Stimulated activated CD4-positive, alpha-beta T cell treated with anti-CD3 and anti-CD28 coated beads, Interleukin-2, amount 100 ng/mL, for 24 hours (primary cell): ENCODE measurements at places on chromosomes 3 and 15.
A peak's percentile ranks its signal among the peaks of the same experiment; 100 is the strongest.

- DNase-seq, result no peak
Observed at GRCh38 chr3:182470187-182470586, 323.1 kb upstream of the ATP11B start.

- DNase-seq, result peak; percentile 71
Observed at GRCh38 chr15:38699633-38700230, 135.1 kb upstream of the RASGRP1 start.

GRCh38 chr3:157059661-157060060 is 100.3 kb downstream of the CCNL1 start:
- DNase-seq, result no peak

DNA sequence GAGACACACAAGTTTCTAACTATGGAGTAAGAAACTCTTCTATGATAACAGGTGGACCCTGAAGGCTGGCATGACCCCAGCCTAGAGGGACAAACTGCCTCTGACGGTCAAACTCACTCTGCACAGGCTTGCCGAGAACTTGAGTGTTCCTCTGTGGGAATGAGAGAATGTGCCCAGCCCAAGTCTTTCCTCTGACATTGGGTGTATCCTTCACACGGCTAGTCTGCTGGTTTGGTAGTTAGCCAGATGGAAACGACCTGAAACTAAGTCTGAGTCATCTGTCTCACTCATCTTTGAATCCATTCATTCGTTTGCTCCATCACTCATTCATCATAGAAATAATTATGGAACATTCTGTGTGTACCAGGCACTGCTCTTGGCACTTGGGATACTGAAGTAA is 198.4 kb downstream of the ATP10A start:
- DNase-seq, result no peak

GRCh38 chr15:83830381-83830780 is 176.5 kb downstream of the ADAMTSL3 start:
- DNase-seq, result no peak

- no peak for DNase-seq
Observed at GRCh38 chr3:138960417-138960852, 13.4 kb downstream of the FOXL2NB start.

DNA sequence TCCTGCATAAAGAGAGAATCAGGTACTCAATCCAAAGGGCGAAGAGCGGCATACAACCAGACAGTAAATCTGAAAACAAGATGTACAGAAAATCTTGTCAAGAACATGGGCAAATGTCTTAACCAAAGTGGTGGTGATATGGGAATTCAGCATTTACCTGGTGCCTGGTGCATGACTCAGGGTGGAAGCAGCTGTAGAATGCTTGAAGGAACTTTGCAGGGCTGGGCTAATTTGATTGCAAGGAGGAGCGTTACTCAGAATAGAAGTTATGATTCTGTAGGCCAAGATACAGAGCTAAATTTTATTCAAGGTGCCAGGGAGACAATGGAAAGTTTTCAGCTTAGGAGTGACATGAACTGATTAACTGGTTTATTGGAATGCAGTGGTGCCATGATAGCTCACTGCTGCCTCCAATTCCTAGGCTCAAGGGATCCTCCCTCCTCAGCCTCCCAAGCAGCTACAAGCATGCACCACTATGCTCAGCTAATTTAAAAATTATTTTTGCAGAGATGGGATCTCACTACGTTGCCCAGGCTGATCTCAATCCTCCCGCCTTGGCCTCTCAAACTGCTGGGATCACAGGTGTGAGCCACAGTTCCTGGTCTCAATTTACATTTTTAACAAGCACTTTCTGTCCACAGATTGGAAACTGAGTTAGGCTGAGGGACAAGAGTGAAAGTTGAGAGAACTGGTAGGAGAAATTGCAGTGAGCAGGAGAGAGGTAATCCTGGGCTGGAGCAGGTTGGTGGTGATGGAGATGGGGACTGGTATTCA is 91.5 kb upstream of the TBC1D5 start:
- DNase-seq, result no peak

DNA sequence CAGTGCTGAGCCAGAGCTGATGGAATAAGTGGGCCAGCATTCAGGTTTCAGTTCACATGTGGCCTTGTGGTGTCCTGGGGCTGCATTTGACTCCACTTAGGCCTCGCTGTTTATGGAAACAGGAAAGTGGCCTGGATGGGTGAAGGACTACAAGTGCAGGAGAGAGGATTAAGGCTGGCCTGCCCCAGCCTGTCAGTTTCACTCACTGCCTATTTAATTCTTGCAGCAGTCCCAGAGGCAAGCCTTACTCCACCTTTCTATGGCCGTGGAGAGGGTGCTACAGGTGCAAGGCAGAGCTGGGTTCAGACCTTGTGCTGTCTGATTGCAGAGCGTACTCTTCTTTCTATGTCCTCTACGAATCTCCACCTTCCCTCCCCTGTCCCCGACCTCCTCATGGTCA is 37.7 kb downstream of the ABHD17C start:
- DNase-seq, result no peak

DNA sequence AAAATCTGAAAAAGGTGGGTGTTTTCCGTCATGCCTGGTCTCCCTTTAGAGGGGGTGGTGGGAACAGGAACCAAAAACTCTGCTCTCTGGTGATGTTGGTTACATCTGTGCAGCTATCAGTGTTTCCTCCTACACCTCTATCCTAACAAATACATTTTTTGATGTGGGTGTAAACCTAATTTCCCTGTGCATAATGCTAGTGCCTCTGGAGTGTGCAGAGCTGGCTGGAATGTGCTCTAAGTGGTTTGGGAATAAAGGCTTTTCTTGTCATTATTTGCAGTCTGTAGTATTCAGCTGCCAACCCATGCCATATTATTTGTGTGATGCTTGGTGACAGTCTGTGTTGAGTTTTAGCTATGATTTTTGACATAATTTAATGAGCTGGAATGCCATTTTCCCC is 547.6 kb downstream of the NLGN1 start:
- DNase-seq, result no peak

DNA sequence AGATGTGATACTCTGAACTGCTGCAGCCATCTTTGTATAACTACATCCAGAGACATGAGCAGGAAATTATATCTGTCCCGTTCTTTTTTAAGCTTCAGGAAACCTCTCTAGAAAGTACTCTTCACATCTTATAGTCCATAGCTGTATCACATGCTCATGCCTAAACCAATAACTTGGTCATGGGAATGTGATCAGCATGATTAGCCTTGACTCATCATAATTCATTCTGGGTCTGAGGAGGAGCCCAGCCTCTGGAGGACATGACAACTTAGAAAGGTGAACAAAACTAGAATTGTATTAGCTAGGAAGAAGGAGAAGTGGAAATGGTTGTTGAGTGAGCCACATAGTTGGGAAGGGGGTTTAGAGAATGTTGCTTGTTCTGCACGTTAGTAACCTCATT is 12.9 kb downstream of the PPM1L start:
- no peak for DNase-seq

DNA sequence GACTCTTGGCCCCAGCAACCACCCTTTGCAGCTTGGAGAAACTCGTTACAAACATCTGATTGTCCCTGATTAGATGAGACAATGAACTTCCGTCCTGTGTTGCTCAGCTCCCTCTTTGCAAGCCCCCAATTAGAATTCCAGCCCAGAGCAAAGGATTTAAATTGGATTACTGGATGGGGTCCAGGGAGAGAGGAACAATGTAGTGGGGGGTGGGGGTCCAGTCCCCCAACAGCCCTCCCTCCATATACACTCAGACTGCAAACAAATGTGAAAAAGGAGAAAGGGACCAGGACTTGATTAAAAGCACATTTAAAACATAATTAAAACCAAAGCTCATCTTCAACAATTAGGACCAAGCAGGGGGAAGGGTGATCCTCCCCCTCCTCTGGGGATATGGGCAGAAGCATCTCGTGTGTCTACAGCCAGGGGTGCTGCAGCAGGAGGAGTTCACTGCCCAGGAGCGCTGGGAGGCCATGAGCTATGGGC is 71.7 kb upstream of the TMEM115 start:
- no peak for DNase-seq

GRCh38 chr15:29143909-29144635 is 125.5 kb downstream of the NSMCE3 start:
- no peak for DNase-seq

DNA sequence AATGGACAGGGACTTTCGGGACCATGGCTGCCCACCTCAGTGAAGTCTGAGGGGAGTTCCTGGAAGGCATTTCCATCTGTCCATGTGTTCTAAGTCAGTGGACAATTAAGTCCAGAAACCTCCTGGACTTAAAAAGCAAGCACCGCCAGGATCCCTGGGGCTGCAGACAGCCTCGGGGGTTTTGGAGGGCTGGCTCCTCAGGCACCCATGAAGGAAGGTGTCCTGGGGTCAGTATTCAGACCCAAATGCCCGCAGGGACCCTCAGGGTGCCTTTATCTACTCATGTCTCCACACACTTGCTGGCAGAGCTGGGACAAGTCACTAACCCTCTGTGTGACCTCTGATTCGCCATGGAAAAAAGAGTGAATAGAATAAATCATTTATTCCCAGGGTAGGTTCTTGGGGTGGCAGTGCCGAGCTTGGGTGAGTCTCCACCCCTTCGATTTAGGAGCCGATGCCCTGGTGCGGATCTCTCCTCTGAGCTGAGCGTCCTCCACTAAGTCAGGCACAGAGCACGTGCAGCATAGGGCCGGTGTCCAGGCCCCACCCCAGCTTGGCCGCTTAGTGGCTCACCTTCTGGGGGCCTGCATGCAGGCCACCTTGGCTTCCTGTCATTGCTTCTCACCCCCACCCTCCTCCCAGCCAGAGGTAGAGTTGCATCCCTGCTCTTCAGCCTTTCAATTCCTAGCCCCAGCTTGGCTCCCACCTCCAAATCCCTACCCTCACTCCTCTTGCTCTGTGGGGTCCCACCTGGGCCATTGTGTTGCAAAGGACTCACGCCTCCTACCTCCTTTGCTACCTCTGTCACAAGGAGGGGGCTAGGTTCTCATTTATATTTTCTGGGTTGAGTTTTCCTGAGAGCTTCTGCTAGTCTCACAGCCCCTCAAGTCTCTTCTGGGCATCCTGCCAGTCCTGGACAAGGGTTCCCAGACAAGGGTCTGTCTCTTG is 19.9 kb downstream of the SLC6A6 start:
- DNase-seq, result no peak

GRCh38 chr3:155629556-155629955 is 115.3 kb downstream of the PLCH1 start:
- DNase-seq, result no peak

DNA sequence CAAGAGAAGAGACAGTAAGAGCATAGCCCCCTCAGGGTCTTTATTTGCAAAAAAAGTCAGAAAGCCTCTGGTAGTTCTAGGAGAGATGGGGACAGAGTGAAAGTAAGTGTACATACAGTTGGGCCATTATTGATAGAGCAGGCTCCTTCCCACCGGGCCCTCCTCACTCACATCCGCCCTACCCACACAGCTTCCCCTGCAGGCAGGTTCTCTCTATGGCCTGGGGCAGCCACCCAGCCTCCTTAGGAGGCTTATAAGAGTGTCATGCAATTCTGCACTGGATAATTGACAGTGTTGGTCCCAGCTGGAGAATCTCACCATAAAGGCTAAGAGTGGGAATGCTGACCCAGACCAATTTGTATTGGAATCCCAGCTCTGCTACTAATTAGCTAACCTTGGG is 49.5 kb downstream of the SLC30A4 start:
- DNase-seq, result no peak

GRCh38 chr3:162353414-162353813 is 856.8 kb downstream of the OTOL1 start:
- no peak for DNase-seq

DNA sequence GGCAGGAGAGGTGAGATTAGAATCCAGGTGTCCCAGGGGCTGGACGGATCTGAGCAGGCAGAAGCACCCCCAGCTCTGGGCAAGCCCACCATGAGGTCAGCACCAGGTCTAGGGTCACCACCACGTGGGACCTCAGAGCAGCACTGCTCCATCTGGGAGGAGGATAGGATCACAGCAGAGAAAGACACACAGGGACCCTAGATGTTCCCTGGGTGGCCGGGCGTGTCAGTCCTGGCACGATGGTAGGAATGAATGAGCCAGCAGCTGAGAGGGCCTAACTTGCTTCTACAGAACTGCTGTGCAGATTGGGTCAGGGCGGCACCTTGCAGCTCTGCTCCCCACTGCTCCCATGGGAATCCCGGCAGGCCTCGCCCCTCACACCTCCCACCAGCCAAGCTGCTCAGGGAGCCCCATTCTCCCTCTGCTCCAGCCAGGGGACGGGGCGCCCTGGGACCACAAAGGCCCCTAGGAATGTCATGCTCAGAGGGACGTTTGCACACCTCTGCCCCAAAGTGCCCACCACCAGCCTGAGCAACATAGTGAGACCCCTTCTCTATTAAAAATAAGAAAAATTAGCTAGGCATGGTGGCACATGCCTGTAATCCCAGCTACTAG is 66.3 kb downstream of the ZNF445 start:
- DNase-seq, result no peak

GRCh38 chr15:61309031-61309511 is 80.0 kb upstream of the RORA start:
- DNase-seq, result no peak

DNA sequence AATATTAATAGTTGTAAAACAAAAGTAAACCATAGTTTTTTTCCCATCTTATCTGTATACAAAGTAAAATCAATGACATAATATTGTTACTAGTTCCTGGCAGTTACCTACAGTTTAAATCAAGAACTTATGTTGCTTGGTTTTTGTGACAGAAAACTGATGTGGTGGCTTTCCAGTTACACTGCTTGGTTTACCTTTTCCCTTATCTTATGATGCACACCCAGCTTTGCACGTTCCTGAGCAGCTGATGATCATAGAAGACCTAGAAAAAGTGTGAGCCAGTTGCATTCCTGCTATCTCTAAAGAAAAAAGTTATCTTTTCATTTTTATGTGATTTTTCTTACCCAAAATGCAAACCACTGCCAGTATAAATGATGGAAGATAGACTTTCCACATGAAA is 36.4 kb upstream of the LAMP3 start:
- no peak for DNase-seq

- DNase-seq, result no peak
Observed at GRCh38 chr3:140617135-140617534, 60.7 kb upstream of the TRIM42 start.

DNA sequence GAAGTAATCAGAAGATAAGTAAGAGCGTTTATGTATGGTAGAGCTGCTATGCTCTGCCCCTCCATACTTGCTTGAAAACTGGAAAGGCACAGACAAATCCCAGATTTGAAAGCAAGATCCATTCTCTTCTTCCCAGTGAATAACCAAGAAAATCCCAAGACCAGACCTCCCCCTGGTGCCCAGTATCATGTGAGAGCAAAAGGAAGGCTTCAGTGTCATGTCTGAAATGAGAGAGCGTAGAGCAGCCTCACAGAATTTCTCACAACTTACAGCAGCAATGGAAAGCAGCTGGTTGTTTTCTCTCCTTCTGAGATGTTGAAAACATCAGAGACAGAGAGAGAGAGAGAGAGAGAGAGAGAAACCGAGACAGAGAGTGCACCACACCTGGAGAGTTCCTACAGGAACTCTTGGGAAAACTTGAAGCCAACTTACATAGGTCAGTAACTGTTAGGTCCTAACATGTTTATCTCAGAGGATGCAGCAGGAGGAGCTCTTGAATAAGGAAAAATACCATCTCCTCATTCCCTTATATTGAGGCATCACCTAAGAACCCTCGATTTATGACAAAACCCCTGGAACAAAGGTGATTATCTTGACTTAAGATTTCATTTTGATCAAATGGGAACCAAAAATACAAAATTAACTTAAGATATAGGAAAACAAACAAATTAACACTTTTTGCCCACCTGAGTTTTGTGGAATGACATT is 273.3 kb downstream of the NSUN3 start:
- no peak for DNase-seq
